T-helper 2 cell (primary cell): ENCODE measurements at places on chromosomes 5 and 9.

DNA sequence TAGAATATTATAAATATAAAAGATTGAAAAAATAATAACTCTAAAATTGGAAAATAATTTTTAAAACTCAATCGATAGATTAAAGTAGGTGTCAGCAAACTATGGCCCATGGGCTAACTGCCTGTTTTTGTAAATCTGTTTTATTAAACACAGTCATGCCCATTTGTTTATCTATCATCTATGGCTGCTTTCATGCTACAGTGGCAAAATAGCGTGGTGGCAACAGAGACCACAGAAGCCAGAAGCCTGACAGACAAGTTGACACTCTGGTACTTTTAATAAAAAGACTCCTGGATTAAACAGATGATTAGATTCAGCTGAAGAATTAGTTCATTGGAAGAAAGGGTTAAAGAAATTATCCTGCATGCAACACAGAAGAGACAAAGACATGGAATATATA, 400.7 kb upstream of the RORB start:
- no peak for DNase-seq

DNA sequence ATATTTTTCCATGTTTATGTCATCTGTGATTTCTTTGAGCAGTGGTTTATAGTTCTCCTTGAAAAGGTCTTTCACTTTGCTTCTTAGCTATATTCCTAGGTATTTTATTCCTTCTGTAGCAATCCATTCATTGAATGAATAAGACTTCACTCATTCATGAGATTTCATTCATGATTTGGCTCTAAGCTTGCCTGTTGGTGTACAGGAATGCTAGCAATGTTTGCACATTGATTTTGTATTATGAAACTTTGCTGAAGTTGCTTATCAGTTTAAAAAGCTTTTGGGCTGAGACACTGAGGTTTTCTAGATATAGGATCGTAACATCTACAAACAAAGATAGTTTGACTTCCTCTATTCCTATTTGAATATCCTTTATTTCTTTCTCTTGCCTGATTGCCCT, 15.9 kb downstream of the RLN2 start:
- no peak for DNase-seq

- no peak for DNase-seq
Observed at GRCh38 chr5:111255169-111255568, 31.0 kb downstream of the CAMK4 start.

- DNase-seq: no peak
Observed at GRCh38 chr5:12488161-12488560, 583.9 kb upstream of the CTNND2 start.

DNA sequence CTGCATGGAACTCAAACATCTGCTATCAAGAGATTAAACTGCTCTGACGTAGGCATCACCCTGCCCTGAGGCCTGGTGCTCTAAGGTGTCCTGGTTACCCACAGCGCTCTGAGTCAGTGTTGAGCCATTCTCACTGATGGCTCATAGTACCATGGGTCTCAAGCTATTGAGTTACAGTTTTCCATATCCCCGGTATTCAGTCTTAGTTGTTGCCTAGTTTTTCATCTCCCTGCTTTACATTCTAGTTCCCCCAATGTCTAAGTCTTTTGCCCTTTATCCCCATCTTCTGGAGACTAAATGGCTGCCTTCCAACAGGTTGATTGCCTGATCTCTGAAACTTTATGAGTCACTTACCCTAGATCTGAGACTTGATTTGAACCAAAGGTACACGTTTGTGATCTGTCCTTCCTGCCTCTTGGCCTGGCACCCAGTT, 161.2 kb upstream of the PTGER4 start:
- DNase-seq: no peak

DNA sequence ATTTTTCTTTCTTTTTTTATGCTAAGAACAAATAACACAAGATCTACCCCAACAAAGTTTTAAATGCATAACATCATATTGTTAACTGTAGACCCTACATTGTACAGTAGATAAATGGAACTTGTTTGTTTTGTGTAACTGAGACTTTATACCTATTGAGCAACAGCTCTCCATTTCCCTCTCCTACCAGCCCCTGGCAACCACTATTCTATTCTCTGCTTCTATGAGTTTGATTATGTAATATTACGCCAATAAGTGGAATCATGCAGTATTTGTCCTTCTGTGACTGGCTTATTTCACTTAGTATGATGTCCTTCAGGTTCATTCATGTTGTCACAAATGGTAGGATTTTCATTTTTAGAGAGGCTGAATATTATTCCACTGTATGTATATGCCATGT, 308.2 kb upstream of the PRR16 start:
- no peak for DNase-seq

- DNase-seq: no peak
Observed at GRCh38 chr9:16487915-16488314, 382.6 kb downstream of the BNC2 start.

DNA sequence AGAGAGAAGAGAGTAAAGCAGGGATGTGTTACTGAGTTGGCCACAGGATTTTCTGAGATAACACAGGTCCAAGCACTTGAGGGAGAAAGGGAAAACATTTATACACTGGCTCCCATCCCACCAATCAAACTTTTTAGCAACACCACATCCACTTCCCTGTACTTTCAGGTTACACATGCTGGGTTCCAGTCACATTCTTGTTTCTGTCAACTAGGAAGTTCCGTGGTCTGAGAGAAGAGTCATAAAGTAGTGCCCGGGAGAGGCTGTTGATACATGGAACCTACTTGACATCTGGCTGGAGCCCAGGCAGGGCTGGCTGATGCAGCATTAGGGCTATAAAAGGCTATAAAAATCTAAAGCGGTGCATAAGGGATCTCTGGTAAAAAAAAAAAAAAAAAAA, 473.9 kb upstream of the COX7C start:
- DNase-seq: no peak

GRCh38 chr5:127011153-127011552, 19.2 kb downstream of the MARCHF3 start:
- no peak for DNase-seq

DNA sequence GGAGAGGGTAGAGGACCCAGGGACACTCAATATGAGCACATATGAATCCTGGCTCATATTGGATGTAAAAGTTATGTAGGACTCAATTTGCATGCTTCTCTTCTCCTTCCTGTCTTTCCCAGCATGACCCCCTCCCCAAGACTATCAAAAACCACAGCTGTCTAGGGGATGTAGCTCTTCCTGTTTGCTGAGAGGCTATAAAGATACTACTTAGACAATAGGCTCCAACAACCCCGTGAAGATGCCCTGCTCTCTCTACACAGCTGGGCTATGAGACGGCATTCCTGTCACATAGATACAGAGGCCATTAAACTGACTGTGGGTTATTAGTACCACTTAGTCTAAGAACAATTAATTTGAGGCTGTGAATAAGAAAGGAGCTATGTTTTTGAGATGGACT, 56.5 kb upstream of the PCSK1 start:
- DNase-seq: no peak

DNA sequence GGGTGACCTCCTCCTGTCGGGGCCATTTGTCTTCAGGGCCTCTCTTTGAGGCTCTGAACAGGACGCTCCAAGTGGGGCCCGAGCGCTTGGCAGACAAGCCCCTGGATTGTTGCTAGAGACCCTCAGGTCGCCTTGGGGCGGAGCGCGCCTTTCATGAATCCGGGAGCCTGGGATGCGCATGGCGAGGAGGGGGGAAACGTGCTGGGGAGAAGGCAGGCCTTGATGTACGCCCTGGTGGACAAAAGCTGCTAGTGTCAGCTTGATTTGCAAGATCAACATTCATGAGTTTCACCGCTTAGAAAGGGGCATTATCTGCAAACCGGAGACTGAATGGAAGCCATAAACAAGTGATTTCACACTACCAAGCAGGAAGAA, 226.3 kb downstream of the SMARCA2 start:
- DNase-seq: no peak

GRCh38 chr5:64074533-64074932, 91.1 kb upstream of the RNF180 start:
- peak; percentile 22 for DNase-seq

- DNase-seq: no peak
Observed at GRCh38 chr5:74187757-74188156, 452.8 kb downstream of the ENC1 start.

GRCh38 chr5:44774279-44774880, 34.4 kb upstream of the MRPS30 start:
- peak; percentile 34 for DNase-seq

DNA sequence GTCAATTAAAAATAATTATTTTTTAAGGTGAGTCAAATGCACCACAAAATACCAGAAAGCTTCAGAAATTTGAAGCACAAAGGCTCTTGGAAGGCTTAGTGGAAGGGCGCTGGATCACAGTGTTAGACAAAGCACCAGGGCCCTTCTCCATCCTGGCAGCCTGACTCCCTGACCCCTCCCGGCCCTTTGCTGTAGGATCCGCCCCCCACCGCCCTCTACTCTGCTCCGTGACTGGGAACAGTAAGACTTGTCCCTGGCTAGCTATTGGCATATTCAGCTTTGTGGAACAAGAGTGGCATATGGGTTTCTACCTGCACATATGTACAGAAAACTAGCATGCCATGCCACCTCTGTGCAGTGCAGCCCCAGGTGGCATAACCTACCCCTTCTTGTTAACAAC, 222.1 kb downstream of the SYK start:
- DNase-seq: no peak

DNA sequence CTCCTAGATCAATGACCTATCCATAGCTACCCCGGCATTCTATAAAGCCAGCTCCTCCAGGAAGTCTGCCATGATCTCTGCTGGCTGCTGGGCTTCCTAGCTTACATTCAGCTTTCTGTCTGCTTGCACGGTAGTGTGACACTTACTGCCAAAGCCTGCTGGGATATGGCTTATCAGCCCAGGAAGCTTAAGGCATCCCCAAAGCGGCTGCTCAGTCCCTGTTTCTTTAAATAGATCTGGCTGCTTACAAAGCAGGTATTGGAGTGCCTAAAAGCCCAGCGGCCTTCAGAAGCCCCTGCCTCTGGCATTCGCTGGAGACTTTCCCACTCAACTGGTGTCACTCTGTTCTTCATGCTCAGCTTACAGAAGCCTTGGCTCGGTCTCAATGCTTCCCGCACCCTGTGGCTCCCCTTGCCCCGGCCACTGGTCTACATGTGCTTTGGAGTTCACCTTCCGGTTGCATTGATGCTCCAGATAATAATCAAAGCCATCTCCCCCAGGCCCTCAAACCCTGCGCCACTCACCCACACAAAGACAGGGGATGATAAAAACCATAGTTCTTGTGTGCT, 31.3 kb upstream of the STRBP start:
- no peak for DNase-seq
